NCI-H1092 (cell line): ENCODE measurements at places on chromosomes 7 and 10.

DNA sequence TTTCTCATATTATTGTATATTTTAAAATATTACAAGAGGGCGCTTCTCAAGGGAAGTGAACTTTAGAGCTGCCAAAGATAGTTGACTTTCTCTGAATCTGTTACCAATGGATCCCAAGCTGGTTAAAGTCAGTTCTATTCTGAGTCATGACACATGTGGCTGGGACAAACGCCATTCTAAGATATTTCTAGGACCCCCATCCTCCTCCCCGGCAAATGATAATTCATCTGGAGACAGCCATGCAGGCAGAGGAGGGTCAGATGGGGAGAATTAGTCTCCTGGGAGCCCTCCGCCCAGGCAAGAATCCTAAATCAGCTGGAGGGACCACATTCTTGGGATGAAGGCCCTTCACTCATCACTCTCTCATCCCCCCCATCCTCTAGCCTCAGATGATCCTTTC is 187.7 kb downstream of the GFRA1 start:
- no peak for DNase-seq

DNA sequence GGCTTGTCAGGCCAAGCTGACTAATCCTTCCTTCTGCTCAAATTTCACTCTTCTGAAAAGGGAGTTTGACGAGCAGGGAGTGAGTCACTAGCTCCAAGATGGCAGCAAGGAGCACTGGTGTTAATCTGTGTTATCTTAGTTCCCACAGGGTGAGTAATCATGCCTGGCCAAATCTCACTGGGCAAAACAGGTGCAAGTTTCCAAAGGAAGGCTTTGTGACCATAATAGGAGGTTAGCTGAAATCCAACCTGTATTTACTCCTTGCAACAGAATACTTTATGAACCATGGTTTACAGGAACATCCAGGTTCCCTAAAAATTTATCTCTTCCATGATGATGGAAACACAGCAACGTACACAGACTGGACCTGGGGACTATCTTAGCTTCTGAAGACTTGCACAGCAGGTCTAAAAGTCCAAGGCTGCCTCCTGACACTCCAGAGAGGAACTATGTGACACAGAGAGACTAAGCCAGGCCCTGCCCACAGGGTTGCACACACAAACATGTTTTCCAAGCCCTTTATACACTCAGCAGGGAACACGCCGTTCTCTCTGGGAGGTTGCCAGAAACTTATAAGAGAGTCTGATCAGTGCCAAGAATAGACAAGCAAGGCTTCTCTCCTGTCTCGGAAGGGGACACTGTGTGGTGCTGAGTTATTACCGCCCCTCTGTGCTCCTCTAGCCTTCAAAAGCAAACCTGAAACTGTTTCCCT is 46.3 kb downstream of the PDK4 start:
- peak; percentile 85 for DNase-seq

DNA sequence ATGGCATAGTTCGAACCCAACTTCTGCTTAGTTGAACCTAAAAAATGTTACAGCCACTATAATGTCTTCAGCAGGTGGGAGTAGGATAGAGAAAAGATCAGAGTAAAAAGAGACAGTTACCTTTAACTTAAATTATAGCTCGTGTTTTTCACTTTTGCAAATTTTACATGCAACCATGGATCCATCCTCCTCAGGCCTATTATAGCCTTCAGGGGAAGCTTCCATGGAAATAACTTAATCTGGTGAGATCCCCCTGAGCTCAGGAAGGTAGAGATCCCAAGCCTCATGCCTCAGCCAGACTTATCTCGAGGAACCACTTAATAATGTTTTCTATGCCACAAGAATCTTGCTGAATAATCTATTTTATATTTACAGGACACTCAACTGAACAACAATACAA is 159.4 kb upstream of the FAM3C start:
- DNase-seq: no peak

- no peak for DNase-seq
These were observed 84.5 kb downstream of the RTKN2 start for GRCh38 chr10:62183857-62184795.

DNA sequence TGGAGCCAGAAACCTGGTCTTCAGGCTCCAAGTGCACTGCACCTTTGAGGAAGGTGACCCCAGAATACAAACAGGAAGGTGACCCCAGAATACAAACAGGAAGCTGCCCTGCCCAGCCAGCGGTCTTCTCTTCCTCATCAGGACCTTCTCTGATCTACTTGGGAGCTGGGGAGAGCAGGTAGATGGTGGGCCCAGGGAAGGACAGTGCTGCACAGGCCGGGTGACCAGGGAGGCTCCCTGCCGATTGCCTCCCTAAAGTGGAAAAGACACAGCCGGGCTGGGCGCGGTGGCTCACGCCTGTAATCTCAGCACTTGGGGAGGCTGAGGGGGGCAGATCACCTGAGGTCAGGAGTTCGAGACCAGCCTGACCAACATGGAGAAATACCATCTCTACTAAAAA is 151.8 kb upstream of the CHST15 start:
- no peak for DNase-seq

DNA sequence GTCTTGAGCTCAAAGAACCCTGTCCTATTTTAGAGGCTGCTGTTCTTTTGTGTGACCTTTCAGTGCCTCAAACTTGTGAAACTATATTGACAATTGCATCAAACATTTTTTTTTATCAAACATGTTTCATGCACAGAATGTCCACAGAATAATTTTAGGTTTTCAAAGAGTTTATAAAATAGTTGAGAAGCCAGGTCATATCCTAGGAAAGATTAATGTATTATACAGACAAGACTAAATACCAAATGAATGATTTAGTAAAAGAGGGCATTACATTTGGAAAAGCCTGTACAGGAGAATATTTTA is 67.0 kb downstream of the CDK6 start:
- no peak for DNase-seq

- DNase-seq: no peak
These were observed 330.1 kb upstream of the LRGUK start for GRCh38 chr7:133796782-133797745.

GRCh38 chr10:133127291-133128125 is 32.5 kb upstream of the KNDC1 start:
- DNase-seq: no peak

DNA sequence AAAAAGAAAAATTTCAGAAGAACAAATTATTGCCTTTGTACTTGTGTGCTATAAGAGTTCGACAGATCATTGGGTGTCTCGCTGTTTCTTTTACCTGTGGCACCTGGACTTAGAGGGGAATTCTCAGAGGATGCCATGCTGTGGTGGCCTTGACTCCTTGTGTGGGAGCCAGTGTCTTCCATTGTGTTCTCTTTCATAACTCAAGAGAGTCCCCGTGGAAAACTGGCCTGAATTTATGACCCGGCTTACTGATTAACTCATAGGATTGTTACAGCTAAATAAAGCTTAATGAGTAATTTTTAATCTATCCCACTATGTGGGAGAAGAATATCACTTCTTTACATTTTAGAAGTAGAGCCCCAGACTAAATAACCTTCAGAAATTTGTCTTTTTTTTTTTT is 54.5 kb downstream of the UBE3C start:
- no peak for DNase-seq

GRCh38 chr7:11415101-11415500 is 416.9 kb downstream of the THSD7A start:
- DNase-seq: no peak

- DNase-seq: no peak
These were observed 136.3 kb downstream of the SORCS1 start for GRCh38 chr10:107028236-107028635.

- DNase-seq: no peak
These were observed 3.0 kb upstream of the DMBT1 start for GRCh38 chr10:122557516-122557915.

- DNase-seq: no peak
These were observed 203.0 kb upstream of the MEOX2 start for GRCh38 chr7:15889507-15889906.

DNA sequence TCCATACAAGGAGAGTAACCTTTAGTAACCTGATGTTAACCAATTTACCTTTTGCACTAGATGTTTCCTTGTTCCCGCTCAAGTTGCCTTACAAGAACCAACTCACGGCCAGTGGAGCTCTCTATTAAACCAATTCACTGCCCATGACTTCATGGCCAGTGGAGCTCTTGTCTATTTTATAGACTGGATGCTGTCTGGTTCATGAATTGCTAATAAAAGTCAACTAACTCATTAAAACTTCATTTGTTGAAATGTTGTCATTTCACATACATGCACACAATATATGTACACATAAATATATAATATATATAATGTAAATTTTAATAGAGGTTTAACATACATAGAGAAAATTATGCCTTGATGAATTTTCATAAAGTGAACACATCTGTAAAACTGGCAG is 216.3 kb downstream of the RNLS start:
- DNase-seq: no peak

GRCh38 chr7:107180378-107180777 is 11.6 kb downstream of the HBP1 start:
- no peak for DNase-seq

DNA sequence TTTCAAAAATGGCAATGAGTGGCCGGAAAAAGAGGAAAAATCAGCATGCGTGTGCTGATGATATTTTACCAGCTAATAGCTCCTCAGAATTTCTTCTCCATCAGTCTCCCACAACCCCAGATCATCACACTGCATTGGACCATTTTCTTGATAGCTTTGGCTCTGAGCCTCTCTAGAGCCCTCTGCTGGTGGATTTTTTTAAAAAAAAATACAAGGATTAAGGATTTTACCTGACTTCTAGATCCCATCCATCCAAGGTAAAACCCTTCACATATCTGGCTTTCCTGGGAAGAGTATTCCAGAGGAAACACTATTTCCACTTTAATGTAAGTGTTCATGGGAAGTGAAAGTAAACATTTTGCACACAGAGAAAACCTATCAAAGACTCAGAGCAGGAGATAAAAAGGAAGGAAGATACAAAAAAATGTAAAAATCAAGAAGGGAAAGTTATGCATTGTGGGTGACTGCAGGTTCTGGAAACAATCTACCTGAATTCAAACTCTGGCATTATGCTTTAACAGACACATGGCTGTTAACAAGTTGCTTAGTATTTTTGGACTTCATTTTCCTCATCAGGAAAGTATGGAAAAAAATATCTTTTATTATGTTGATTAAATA is 380.9 kb downstream of the LRRTM3 start:
- DNase-seq: no peak

- DNase-seq: no peak
These were observed 18.8 kb downstream of the MYO3A start for GRCh38 chr10:25952857-25953256.

GRCh38 chr7:137316648-137317353 is 26.7 kb downstream of the PTN start:
- DNase-seq: peak; percentile 18

GRCh38 chr10:79442171-79443040 is 3.0 kb downstream of the ZCCHC24 start:
- no peak for DNase-seq

DNA sequence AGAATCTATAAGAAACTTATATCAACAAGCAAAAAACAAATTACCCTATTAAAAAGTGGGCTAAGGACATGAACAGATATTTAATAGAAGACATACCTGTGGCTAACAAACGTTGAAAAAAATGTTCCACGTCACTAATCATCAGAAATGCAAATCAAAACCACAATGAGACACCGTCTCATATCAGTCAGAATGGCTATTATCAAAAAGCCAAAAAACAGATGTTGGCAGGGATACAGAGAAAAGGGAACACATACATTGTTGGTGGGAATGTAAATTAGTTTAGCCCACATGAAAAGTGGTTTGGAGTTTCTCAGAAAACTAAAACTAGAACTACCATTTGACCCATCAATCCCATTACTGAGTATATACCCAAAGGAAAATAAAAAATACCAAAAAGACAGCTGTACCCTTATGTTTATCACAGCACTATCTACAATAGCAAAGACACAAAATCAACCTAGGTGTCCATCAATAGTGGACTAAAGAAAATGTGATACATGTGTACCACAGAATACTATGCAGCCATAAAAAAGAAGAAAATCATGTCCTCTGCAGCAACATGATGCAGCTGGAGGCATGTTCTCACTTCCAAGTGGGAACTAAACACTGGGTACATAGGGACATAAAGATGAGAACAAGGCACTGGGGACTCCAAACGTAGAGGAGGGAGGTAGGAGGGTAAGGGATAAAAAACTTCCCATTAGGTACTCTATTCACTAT is 83.8 kb upstream of the TMEM168 start:
- no peak for DNase-seq

- DNase-seq: no peak
These were observed 107.2 kb upstream of the C10orf90 start for GRCh38 chr10:126777714-126778113.

DNA sequence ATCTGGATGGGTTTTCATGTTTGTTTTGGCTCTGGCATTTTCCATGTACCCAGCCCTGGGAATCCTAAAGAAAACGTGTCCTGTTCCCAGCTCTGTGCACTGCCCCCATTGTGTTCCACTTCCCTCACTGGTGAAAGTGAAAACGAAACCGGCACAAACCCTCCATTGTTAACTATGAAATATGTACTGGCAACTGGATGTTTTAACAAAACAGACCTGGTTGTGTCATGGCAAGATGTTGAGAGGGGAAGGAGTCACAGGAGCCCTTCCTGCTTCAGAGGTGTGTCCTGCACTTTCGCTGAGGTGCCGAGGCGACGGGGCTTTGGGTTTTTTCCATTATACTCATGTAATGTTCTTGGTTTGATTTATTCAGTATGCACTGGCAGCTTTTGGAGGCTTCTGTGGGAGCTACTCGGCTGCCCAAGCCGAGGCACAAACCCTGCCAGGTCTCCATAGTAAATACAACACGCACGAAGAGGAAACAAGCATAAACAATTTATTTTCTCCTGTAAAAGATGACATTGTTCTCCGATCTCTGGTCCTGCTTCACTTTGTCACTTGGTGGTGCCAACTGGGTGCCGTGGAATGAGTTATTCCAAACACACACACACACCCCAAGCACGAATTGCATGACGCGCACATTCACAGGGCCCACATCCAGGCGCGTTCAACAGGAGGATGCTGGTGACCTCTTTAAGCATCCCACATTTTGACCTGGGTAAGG is 118.2 kb downstream of the CDK6 start:
- peak; percentile 42 for DNase-seq
